ENCODE measurements at places on chromosomes 4 and X. TPM values are rescaled to one million over a fixed set of nuclear protein-coding genes. Genes with fewer than 3 reads are reported as not detected.

SPANXN3 gene
- not detected for total RNA-seq

SULT1E1 gene
- total RNA-seq: not detected

BMX gene
- total RNA-seq: 2.4 TPM

MAGEA2B gene
- total RNA-seq: not detected

ERAS gene
- not detected for total RNA-seq

GATA1 gene
- total RNA-seq: not detected

ANXA10 gene
- total RNA-seq: not detected

STOX2 gene
- 2.7 TPM for total RNA-seq

DNA sequence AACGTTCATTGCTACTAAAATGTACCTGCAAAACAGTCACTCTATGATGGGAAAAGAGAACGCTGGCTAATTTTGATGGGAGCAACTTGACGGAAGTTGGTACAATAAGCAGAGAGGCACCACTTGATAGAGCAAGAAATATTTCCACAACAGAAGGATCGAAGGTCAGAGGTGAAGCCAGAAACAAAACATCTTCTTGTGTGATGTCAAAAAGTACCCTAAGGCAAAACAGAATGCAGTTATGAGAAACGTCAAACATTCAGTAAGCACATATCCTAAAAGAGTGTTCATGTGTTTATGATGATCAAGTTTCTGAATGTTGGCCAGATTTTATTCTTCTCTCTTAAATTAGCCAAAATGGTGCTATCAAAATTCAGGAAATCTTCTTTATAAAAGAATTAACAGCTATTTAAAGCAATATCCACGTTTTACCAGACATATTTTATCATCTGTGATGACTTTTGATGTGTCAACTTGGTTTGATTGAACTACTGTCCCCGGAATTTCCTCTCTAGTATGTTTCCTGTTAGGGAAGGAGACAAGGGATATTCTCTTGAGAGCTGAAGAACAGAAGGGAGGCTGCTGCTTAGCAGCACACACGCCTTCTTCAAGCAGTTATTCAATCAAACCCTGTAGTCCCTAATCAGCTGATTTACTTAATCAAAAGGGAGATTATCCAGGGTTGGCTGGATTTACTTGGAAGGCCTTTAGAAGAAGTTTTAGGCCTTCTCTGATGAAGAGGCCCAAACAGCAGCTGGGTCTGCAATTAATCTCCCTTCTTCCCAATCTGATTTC lies 15.7 kb downstream of the AASDH start:
- no peak for DNase-seq

GRCh38 chr4:113837397-113837796 lies 75.9 kb upstream of the CAMK2D start:
- no peak for DNase-seq

DNA sequence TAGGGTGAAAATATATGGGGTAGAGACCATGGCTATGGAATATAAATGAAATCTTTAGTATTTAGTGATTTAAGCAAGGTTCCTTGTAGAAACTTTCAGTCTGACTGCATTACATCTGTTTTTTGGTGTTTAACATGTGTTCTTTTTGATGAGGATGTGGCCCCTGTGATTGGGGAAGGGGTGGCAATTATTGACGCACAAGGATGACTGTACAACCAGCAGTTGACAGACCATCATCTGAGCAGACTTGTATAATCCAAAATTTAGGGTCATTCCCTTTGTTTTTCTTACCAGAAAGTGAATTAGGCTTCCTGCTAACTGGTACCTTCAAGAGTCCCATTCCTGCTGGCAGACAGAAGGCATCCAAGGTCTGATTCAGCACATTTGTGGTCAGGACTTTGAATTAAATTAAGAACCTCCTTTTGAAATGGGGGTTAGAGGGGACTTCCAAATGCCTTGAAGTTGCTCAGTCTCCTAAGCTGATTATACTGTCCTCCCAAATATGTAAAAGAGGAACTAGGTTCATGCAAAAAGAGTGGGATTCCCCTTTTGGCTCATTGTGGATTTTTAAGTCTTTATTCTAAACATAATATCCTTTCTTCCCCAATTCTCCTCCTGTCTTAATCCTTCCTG lies 112.4 kb upstream of the CXCL13 start:
- no peak for DNase-seq

DNA sequence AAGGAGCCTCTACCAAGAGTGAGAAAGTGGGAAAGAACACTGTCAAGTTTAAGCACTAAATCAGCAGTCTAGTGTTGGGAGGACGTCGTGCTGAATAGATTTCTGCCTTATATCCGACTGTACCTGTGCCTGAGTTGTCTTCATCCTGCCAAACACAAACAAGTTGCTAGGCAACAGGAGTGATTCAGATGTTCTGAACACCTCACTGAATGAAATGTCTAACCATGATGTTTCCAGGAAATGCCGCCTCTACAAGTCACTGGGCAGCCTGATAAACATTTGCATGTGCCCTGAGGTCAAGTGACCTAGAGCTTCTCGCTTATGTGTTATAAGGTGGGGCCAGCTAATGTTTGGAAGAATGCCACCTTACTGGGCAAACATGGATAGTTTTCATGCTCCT lies 37.9 kb downstream of the SGMS2 start:
- peak; percentile 25 for DNase-seq

- no peak for DNase-seq
Observed at GRCh38 chr4:3091464-3091863, 17.0 kb downstream of the HTT start.

- no peak for DNase-seq
Observed at GRCh38 chr4:113524096-113524495, 237.4 kb downstream of the CAMK2D start.

DNA sequence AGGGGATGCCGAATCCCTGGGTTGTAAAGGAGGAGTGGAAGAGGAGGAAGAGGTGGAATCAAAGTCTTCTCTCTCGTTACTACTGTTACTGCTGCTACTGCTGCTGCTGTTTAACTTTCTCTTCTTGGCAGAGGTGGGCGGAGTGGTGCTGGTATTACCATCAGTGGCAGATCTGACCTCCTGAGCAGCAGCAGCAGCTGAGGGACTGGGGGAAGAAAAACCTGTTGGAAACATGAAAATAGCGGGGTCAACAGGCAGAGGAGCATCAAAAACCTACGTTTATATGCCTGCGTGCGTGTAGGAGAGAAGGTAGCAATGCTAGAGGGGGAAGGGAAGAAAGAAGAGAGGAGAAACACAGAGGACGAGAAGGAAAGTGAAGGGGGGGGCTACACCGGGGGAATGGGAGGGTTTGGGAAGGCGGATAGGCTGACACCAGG lies 339 bp downstream of the CUL4B start:
- peak; percentile 49 for DNase-seq

- DNase-seq: no peak
Observed at GRCh38 chr4:188432328-188432727, 293.1 kb downstream of the TRIML1 start.

GRCh38 chr4:1407657-1408333 lies 1.6 kb upstream of the NKX1-1 start:
- no peak for DNase-seq

DNA sequence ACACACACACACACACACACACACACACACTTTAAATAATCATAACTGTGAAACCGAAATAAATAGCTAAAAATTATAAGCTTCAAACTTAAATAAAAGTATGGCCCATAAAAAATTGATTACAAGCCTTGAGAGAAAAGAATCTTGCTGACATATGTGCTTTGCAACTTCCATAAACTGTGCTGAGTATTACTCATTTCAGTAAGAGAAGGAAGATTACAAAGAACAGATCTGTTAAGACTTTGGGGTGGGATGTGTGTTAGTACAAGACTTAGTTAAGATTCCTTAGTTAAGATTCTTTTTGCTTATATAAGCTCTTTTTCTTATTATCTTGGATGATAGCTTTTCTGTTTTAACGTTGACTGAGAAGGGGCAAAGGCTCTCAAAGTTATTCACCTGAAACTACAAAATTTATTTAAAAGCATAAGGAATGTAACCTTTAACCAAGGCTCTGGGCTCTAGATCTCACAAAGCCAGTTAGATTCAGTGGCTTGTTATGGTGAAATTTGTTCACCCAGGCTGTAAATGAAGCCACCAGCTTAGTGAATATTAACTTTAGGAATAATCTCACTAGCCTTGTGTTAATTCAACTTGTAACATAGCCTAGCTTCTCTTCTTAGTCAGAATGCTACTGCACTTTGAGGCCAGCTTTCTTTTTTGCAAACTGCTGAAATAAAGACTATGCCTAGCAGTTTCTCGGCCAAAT lies 58.2 kb downstream of the ARSJ start:
- DNase-seq: no peak

DNA sequence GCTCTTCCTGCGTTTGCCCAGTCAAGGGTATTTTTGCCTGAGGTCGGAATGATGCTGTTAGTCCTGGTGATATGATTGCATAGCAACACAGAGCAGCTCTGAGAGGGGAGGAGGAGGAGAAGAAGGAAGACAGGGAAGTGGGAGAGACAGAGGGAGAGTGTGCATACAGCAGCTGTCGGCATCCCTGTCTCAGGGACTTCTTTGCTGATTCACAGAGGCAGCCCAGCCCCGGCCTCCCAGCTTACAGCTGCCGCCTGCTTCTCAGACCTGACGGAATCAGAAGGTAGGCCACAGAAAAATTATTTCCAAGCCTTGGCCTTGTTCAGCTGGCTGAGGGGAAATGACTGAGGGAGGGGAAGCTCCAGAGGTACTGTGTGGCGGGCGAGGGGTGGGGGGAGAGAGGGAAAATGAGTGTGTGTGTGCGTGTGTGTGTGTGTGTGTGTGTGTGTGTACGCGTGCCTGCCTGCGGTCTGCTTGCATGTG lies 319 bp downstream of the DRP2 start:
- no peak for DNase-seq

GRCh38 chr4:18105030-18106011 lies 83.8 kb upstream of the LCORL start:
- DNase-seq: no peak

DNA sequence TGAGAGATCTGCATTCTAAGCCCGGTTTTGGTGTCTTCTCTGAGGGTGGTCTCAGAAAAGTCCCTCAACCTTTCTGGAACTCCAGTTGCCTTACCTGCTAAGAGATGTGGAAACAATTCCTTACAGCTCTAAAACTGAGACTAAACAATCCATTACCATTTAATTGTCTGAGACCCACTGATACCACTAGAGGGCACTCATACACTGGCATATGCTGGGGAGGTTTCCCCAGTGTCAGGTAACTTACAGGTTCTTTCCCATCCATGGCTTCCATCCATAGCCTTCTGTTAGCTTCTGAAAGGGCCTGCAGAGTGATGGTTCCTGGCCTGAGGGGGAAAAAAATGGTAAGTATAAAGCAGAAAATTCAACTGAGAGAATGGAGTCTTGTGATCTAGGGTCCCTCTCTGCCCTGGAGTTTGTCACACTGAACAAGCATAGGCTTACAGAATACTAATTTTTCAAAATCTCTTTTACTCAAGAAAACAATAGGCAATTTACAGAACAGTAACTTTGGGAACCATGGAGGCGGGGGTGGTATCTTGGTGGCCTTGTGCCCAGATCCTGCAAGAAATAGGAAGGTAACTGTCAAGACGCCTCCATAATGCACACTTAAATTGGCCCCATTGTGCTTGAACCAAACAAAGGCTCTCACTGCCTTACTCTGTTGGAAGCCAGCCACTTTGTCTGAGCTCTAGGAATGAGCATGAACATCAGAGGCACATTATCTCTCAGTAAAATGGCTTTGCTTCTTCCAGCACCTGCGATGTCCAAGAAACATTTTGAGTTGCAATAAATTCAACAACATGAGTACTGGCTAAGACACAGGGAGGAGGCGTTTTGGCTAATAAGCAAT lies 236.1 kb downstream of the OPHN1 start:
- peak; percentile 48 for DNase-seq

DNA sequence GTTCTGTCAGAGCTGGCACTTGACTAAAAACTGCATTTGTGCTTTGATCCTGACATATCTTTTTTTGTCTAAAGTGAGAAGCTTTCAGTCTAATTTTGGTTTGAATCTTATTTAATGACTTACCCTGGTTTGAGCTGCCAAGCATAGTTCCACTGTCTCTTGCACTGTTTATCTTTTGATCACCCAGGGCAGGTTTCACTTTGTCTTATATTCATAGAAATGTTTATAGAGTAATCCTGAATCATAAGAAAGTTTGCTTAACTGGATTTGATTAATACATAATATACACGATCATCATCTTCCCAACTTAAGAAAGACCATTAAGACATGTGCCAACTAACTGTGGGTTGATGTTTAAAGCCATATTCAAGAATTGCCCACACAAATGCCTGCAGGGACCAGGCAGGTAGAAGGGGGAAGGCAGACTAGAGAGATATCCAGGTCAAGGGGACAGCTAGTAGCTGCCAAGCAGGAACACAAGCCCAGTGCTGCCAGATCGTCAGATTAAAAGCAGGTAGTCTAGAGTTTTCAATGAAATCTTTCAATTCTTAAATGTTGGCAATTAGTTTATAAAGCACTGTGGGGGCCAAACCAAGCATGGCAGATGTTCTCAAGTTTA lies 1.9 kb downstream of the GK start:
- DNase-seq: no peak

- DNase-seq: no peak
Observed at GRCh38 chr4:172830295-172830764, 338.3 kb upstream of the GALNT7 start.

- DNase-seq: no peak
Observed at GRCh38 chr4:156673483-156673882, 298.1 kb downstream of the PDGFC start.
